Activated naive CD4-positive, alpha-beta T cell treated with anti-CD3 and anti-CD28 coated beads, Interleukin-2, amount 50 U/mL, for 16 hours (primary cell): ENCODE measurements at places on chromosomes 4 and X.

DNA sequence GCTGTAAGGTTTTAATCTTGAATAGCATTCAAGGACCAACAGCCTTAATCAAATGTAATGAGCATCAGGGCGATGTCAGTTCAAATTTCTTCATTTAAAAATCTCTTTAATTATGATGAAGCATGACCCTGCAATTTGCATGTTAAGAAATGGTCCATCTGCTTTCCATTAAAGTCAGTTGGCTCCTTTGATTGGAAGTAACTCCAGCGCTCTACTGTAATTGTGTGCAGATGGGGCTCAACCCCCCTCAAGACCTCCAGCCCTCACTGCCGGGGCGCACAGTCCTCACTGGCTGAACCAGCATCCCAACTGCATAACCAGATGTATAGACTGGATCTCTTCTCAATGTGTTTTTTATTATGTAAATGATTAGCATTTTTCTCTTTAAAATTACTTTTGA is 126.9 kb downstream of the VCX3B start:
- DNase-seq: no peak

GRCh38 chr4:173152104-173152503 is 16.5 kb upstream of the GALNT7 start:
- no peak for DNase-seq

DNA sequence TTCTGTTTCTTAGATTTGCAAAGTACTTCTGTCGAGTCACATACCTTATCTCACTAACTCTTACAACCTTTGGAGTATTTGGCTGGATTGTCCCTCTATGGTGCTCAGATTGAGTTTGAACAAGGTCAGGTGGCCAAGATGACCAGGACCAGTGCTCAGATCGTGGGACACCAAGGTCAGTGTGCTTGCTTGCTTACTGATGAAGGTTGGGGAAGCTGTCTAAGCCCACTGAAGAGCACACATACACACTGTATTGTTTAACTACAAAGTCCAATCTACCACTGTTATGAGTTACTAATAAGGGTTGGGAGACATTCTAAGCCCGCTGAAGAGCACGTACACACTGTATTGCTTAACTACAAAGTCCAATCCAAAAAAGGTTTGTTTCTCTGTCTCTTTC is 53.7 kb downstream of the TAB3 start:
- DNase-seq: no peak

DNA sequence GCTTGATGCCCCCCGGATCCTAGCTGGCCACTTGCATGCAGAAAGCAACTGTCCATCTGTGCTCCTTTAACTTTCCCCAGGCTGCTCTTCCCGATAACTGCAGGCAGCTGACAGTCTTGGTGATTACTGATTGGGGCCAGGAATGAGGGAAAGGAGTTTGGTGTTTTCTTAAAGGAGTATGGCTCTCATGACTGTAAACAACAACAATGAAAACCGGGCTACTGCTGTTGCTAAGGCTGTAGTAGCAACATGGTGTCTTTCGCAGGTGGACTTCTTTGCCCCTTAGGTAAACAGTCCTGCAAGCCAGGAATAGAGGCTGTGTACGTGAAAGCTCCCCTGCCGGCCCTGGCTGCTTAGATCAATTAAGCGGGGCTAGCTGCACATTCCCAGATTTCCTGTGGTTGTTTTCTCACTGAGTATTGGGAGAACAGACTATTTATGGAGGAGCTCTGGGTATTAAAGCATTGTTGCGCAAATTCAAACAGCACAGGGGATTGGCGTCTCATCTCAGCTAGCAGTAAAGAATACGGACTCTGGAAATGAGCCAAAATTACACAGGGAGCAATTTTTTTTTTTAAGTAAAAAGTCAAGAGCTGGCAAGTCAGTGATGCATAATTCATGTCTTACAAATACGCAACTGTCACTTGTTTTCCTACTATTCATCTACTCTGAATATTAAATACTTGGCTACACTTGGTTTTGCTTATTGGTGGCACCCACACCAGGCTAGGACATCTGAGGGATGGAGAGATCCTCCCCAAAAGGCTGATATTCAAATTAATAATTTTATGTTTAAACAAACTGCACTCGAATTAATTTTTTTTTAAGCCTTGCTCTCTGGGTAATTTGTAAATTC is 61.6 kb upstream of the NAP1L5 start:
- DNase-seq: no peak

GRCh38 chr4:76388160-76388908 is 32.6 kb downstream of the CCDC158 start:
- no peak for DNase-seq

DNA sequence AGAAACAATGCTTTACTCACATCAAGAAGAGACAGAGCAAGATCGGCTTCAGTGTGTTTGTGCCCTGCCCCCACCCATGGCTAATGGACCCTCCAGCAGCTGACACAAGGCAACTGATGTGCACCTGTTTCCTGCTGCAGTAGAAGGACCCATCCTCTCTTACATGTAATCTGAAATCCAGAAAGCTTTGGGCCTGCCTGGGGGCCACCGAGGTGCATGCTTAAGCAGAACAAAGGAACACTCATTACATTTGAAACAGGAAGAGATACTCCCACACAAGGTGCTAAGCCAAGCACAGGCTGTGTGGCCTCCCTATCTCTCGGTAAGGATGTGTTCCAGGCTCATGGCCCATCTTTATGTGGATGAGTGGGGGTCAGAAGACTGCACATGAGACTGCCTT is 338.0 kb downstream of the SPOCK3 start:
- DNase-seq: no peak

GRCh38 chr4:93384887-93385286 is 443.7 kb upstream of the ATOH1 start:
- DNase-seq: no peak
